ENCODE measurements at places on chromosomes 6 and 20.

DNA sequence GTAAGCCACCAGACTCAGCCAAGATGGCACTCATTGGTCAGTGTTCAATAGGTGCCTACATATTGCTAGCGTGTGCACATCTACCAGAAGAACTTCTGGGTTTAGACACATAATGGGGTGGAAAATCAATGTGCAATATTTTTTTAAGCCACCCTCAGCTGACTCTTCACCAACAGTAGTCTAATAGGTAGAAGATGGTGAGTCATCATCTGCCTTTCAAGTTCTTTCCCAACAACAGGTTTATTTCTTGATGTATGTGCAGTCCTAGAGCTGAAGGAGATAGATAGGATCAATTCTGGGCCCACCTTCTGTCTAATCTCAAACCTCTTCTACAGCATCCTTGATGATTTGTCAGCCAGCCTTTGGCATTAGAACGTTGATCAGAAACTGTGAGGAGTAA, 41.3 kb downstream of the IRAK1BP1 start:
- no peak for DNase-seq

DNA sequence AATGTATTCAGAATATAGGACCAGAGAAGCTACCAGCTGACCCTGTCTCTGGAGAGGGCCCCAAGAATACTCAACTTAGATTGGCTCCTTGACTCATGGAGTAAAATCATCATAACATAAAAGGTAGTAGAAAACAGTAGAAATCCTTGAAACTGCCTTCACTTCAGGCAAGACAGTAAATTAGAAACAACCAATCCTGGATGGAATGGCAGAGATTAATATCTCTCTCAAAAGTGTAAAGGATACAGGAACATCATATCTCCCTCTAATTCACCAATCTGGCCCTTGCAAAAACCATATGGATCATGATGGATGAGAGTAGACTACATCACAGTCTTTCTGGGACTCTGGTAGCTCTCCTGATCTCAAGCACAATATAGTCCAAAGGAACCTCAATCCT, 20.4 kb upstream of the EPM2A start:
- no peak for DNase-seq

GRCh38 chr6:5214570-5215052, 46.1 kb downstream of the LYRM4 start:
- DNase-seq = no peak

DNA sequence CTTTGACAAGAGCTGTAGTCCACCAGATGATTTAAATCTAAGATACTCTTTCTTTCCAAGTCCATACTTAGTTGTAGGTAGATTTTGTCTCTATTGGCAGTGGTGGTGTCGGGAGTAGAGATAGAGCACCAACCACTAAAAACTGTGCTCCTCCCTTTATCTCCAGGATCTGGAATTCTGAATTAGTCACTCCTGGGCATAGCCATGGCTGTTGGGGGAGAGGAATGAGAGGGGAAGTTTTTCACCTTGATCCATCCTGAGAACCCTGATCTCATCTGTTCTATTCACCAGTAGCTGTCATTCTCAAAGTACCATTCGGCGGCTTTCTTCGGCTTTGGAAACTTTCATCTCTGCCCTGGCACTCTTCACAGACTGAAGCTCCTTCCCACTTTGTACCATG, 35.6 kb upstream of the NKX2-4 start:
- DNase-seq = no peak

DNA sequence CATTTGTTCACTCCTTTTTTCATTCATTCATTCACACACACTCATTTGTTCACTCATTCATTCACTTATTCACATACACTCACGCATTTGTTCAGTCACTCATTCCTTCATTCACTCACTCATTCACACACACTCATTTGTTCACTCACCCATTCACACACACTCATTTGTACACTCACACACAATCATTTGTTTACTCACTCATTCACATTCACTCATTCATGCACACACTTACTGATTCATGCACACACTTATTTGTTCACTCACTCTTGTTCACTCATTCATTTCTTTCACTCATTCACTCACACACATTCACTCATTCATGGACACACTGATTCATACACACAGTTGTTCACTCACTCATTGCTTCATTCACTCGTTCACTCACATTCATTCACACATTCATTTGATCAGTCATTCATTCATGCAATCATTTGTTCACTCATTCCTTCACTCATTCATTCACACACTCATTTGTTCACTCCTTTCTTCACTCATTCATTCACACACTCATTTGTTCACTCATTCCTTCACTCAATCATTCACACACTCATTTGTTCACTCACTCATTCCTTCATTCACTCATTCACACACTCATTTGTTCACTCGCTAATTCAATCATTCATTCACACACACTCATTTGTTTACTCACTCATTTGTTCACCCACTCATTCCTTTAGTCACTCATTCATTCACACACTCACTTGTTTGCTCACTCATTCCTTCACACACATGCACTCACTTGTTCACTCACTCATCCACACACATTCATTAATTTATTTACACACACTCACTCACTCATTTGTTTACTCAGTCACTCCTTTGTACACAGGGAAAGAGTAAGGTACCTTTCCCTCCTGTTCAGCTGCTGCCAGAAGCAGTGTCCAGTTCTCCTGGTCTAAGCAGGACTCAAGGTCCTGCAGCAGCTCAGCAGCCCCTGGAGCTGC, 50.7 kb upstream of the BHLHE23 start:
- no peak for DNase-seq

DNA sequence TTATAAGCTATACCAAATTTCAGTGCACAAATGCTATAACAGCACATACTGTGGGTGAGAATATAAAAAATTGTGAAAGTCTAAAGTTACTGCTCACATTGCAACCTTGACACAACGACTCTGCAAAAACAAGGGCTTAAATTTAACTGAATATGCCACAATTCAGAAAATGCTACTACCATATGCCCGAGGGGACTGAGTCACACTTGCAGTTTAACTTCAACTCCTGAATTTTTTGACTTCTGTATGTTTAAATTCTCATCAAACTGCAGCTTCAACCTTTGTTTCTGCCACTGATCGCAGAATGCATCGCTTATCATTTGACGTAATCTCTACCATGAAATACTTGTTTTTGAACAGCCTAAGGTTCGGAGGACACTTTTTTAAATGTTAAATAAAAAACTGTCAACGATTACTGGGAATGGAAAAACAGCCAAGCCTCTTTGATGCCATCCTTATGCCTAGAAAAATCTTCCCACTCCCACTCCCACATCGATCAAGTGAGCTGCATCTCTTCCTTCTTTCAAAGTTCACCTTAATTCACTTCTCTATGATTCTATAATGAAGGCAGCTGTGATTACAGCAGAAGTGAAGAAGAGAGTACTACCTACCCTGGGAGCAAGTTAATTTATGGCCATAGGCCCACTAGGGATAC, 136.5 kb downstream of the ATXN1 start:
- no peak for DNase-seq

GRCh38 chr20:50224531-50225255, 34.1 kb downstream of the CEBPB start:
- no peak for DNase-seq

GRCh38 chr6:53326372-53327016, 22.3 kb downstream of the ELOVL5 start:
- no peak for DNase-seq

- DNase-seq = no peak
Measured at GRCh38 chr6:52994031-52994838, 849 bp downstream of the GSTA4 start.

GRCh38 chr20:57826666-57827287, 117.0 kb upstream of the PMEPA1 start:
- no peak for DNase-seq

DNA sequence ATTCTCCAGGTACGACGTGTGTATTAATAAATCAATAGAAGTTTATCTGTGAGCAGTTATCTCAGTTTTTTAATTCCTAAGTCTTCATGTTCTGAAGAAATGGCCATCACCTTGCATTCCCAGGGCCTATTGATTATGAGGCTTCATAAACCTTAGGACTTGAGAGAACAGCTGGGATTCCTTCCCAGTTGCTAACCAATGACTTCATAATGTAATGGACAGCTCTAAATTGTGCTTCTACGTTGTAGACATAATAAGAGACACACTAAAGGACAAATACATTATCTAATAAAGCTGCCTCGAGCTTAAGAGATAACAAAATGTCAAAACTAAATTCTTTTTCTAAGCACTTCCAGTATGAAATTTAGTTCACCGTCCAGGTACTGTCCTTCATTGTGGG, 30.6 kb downstream of the TSHZ2 start:
- no peak for DNase-seq

GRCh38 chr6:113009682-113010081, 662.6 kb downstream of the RFPL4B start:
- no peak for DNase-seq

- no peak for DNase-seq
Measured at GRCh38 chr6:36625158-36625919, 31.2 kb downstream of the SRSF3 start.

GRCh38 chr6:169970306-169970988, 219.0 kb downstream of the ERMARD start:
- DNase-seq = no peak

GRCh38 chr20:58466729-58467571, 48.2 kb downstream of the APCDD1L start:
- DNase-seq = no peak

DNA sequence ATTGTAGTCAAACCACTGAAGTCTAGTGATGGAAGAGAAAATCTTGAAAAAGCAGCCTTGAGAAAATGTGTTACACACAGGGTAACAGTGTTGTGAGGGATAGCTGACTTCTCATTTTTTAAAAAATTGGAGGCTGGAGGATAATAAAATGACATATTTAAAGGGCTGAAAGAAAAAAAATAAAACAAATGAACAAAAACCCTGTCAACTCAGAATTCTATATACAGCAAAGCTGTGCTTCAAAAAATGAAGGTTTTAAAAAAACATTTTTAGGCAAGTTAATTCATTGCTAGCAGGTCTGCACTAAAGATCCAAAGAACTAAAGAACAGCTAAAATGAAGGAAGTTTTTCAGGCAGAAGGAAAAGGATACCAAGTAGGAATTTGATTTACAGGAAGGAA, 31.1 kb downstream of the VTA1 start:
- no peak for DNase-seq

- no peak for DNase-seq
Measured at GRCh38 chr6:161100072-161100471, 108.5 kb downstream of the MAP3K4 start.

DNA sequence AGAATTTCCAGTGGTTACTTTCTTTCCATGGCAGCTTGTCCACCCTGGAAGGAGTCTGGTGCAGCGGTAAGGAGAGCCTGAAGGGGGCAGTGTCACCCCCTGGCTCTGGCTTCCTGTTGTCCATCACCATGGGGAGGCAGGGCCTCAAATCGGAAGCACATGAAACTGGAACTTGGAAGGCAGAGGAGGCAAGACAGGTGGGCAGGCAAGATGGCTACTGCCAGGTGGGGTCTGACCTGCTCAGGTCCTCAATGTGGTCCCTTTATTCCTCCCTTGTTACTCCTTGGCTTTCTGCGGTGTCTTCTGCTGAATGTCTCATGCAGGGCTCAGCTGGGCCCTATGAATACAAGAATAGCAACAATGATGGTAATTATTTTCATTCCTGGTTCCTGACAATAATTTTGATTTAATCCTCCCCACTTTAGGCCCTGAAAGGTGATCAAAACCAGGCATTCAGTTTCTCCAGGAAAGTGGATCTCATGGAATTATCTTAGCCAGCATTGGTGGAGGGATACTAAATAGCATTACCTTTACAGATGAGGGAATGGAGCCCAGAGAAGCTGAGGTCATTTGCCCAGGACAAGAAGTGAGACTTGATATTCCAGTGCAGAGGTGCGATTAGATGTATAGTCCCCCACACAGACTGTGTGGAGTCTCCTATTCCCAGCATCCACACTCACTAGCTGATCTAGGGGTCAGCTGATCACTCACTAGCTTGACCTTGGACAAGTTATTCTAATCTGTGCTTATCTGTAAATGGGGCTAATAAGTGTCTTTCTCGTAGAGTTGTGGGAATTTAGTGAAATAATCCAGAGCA, 17.6 kb upstream of the SNAI1 start:
- no peak for DNase-seq

DNA sequence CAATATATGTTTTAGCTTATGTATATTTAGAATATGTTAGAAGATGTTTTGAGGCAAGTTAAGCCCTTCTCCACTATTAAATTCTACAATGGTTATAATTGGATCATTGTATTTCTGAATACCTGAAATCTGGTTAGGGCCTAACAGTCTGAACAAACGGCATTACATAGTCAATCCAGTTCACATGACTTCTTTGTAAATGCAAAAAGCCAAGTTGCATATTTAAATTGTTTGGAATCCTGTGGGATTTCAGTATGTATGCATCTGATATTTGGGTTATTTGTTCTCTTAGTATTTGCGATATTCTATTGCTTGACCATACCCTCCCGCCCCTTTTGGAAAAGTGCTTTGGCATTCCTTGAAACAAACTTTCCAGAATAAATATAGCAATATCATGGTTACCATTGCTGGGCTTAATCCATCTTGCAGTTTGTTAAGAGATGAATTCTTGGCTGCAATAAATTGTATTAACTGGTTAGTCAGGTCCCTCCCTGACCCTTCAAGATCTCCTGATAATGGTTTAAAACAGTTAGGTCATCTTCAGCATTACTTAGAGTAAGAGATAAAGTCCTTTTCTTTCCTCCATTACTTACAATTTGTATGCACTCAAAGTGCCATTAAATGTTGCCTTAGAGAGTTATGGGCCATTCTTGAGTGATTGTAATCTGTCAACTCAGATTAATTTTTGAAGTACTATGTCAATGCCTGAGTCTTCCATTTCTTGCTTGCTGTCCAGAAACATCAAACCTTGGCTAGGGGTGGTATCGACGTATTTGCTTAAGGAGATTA, 36.5 kb downstream of the LRRC1 start:
- DNase-seq = no peak

- DNase-seq = no peak
Measured at GRCh38 chr6:113642714-113643406, 214.3 kb upstream of the MARCKS start.

GRCh38 chr6:35327349-35328027, 14.9 kb upstream of the PPARD start:
- peak; percentile 76 for DNase-seq

DNA sequence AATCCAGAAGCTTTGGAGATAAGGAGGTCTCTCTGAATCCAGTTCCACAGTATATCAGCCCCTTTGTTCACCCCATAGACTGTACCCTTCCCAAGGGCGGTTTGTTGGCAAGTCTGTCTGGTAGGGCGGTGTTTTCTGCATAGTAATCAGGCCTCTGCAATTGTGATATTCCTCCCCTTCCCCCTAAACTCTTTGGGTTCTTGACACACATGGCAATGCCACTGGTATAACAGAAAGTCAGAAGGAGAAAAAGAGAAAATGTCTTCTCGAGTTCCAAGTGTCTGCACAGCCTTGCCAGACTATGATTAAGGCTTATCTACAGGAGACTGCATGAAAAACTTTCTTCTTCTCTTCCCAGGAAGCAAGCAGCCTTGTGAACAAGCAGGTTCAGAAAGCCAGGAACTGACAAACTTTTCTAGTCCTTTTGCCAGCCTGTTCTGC, 45.6 kb downstream of the FOXO3 start:
- no peak for DNase-seq

DNA sequence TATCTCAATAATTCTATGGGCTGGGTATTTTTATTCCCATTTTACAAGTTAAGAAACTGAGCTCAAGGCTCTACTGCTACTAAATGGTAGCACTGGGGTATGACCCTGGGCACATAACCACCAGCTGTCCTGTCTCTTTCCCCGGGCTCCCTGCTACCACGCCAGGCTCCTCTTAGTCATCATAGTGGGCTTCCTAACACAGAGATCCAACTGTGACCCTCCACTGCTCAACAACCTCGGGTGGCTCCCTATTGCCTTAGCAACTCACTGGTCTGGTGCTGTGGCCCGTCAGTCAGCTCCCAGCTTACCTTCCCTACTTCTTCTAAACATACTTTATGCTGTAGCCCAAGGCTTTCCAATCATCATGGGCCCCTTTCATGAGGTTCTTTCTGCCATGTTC, 4.5 kb downstream of the KIAA1755 start:
- DNase-seq = no peak

All from activated CD4-positive, alpha-beta T cell treated with anti-CD3 and anti-CD28 coated beads, Interleukin-2, amount 50 U/mL, for 4 hours (primary cell).